HT1080 (cell line): ENCODE measurements at places on chromosomes 12 and 14.

DNA sequence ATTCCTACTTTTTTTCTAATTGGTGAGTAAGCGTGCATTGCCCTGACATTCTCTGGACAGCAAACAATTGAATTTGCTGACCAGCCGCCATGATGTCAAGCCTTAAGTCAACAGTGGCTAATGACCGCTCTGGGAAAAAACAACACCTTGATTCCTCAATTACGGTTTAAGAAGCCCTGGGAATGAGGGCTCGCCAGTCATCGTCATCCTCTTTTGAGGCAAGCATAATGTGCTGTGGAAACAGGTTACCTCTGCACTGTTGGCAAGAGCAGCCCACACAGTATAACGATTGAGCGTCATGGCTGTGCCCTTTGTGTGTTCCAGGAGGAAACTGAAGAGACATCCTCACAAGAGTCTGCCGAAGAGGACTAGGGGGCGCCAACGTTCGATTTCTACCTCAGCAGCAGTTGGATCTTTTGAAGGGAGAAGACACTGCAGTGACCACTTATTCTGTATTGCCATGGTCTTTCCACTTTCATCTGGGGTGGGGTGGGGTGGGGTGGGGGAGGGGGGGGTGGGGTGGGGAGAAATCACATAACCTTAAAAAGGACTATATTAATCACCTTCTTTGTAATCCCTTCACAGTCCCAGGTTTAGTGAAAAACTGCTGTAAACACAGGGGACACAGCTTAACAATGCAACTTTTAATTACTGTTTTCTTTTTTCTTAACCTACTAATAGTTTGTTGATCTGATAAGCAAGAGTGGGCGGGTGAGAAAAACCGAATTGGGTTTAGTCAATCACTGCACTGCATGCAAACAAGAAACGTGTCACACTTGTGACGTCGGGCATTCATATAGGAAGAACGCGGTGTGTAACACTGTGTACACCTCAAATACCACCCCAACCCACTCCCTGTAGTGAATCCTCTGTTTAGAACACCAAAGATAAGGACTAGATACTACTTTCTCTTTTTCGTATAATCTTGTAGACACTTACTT is 138.9 kb downstream of the HMGA2 start:
- no peak for DNase-seq

GRCh38 chr12:23099104-23099503 is 474.1 kb downstream of the ETNK1 start:
- DNase-seq: no peak

DNA sequence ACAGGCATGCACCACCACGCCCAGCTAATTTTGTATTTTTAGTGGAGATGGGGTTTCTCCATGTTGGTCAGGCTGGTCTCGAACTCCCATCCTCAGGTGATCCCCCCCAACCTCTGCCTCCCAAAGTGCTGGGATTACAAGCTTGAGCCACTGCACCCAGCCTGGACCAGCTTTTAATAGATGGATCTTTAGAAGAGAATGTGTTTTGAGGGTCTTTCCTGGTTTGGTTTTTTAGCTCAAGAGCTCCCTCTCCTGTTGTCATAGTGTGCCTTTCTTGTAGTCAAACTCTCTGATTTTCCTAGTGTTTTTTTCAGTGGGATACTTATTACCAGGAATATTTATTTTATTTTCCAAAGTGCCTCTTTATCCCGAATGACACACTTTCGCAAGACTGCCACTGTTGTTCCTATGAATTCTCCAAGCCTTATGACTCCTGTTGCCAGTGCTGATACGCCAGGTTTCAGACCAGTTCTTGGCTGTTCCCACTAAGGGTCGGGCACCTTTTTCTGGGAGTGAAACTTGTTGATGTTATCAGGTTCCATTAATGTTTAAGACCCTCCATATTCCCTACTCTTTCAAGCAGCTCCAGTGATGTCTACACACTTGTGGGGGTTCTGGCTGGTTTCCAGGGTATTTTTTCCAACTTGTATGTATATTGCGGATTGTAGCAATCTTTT is 31.5 kb upstream of the LIMA1 start:
- peak; percentile 55 for DNase-seq

- peak; percentile 12 for DNase-seq
These were observed 38.4 kb upstream of the CEP83 start for GRCh38 chr12:94498073-94498472.

DNA sequence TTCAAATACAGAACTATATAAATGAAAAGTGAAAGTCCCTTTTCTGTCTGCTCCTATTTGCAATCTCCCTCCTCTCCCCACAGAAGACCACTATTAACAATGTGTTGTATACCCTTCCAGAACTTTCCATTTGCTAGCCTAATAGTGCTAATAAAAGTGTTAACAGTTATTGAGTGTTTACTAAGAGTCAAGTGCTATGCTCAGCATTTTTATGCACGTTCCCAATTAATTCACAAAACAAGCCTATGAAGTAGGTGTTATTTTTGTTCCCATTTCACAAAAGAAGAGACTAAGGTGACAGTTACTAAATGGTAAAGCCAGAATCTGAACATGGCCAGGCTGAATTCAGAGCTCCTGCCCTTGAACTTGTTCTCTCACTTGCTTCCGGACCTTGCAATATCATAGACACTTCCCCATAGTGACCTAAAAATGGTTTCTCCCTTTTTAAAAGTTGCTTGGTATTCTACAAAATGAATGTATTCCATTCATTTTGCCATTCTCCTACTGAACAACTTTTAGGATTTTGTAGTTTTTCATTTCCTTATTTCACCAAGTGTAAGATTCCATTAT is 1.6 kb upstream of the PRKAB1 start:
- DNase-seq: no peak

DNA sequence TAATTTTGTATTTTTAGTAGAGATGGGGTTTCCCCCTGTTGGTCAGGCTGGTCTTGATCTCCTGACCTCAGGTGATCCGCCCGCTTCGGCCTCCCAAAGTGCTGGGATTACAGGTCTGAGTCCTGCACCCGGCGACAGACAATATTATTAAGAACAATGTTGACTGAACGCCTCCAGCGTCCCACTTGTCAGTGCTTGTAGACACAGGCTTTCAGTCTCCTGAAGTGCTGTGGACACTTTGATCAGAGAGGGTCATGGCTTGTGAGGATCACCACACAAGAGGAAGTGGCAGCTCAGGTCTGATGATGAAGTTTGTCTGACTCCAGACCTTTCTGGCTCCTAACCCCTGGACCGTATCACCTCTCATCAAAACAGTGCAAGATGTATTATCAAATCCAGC is 114.6 kb downstream of the CHST11 start:
- no peak for DNase-seq

DNA sequence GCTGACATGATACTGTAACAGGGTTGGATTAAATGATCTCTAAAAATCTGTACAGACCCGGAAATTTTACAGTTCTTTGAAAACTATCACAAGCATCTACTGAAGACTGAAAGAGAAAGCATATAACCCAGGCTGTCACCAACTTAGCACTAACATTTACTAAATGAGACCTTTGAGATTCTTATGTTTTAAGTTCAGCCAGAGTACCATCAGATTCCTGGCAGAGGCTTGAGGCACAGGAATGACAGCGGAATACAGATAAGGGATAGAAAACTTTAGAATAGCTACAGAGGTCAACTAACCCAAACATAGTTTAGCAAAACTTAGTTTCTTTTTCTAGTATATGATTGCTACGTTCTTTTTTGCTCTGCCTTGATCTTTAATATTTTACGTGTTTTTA is 91.6 kb upstream of the FERMT2 start:
- no peak for DNase-seq

DNA sequence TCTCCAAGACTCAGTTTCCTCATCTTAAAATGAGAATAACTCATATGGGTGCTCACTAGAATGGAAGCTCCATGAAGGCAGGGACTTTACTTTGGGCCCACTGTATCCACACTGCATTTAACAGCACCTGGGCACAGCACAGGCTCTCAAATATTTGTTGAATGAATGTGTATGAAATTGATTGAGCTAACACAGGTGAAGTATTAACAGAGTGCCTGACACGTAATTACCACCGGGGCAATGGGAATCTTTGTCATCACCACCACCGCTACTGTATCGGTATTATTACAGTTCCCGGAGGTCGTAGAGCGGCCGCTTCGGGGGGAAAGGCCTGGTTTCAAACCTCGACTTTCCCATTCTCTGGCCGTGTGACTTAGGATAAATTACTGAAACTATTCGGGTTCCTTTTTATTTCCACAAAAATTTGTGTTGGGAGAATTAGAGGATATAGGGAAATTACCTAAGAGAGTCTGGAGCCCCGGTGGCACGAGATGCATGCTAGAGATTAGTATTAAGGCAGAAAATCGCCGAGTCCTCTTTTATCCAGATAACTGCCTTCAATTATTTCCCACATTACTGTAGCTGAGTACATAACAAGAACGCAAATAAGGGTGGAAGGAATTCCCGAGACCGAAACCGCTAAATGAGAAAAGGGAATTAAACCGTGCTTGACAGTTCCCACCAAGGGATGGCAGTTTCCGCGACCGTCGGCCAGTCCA is 1.0 kb upstream of the RIC8B start:
- no peak for DNase-seq

DNA sequence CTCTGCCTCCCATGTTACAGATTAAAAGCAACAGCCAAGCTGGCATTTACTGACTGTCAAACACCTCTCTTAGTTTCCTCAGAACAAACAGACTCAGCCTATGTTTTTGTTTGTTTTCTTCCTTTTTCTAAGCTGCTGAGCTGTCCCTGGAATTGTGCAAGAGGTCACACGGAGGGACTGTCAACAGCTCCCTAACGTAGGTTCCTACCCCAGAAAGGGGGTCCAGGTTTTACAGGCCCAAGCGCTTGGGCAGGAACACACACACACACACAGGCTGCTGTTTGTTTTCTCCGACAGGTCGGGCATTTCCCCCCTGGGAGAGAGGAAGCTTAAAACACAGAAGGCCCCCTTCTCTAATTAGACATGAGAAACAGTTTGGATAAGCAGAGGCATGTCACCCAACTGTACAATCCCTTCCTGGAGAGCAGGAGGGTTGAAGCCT is 739.6 kb upstream of the TBX3 start:
- DNase-seq: no peak

- no peak for DNase-seq
These were observed 117.7 kb upstream of the GARIN2 start for GRCh38 chr14:67071506-67071905.

DNA sequence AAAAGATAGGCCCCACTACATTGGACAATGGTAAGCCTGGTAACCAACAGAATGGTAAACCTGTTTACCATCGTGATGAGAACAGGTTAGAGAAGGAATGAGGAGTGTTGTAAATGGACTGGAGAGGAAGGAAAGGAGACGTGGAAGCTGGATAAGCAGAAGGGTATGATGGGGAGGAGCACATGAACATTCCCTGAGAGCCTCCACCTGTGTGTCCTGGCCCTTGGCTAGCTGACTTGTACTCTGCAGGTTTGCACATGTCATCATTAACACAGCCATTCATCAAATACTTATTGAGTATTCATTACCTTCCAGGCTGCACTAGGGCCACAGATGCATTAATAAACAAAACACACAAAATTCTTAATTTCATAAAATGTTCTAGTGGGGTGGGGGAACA is 4.3 kb upstream of the IL26 start:
- DNase-seq: no peak

- no peak for DNase-seq
These were observed 44.1 kb upstream of the TMEM263 start for GRCh38 chr12:106911581-106911980.

DNA sequence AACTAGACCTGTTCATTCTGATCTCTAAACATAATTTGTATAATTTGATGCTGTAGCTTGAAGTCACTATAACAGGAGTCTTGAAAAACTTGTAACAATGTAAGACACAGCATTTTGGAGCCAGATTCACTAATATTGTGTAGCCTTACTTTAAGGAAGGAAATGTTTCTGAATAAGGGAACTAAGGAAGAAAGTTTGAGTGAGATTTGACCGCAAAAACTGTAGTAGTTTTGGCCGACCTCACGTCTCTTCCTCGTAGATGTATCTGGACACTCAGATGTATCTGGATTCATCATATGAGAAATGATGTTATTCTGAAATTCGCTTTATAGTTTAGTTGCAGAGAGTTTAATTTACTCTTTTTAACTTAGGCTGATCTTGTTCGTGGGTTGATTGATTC is 13.9 kb upstream of the DNAH10 start:
- no peak for DNase-seq

DNA sequence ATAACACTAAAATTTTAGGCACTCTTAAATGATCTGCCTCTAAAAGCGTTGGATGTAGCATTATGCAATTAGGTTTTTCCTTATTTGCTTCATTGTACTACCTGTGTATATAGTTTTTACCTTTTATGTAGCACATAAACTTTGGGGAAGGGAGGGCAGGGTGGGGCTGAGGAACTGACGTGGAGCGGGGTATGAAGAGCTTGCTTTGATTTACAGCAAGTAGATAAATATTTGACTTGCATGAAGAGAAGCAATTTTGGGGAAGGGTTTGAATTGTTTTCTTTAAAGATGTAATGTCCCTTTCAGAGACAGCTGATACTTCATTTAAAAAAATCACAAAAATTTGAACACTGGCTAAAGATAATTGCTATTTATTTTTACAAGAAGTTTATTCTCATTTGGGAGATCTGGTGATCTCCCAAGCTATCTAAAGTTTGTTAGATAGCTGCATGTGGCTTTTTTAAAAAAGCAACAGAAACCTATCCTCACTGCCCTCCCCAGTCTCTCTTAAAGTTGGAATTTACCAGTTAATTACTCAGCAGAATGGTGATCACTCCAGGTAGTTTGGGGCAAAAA is 4.1 kb downstream of the CDKN1B start:
- DNase-seq: peak; percentile 31

DNA sequence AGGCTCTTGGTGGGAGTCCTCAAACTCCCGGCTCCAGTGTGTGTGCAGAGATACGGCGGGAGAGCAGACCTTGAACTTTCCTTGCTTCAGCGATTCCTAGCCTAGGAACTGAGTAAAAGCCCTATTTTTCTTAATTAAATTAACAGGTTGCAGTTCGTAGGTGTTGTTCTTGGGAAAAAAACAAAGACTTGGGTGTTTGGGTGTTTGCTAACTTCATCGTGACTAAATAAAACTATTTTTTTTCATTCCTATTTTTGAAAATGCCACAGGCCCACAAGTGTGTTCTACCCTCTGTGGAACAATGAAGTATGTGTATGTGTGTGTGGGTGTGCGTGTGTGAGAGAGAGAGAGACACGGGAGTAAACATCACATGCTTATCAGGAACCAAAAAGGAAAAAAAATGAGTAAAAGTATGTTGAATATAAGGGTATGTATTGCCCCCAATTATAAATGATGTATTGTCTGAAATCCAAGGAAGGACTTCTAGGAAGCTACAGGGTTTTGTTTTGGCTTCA is 651 bp downstream of the TMEM117 start:
- DNase-seq: peak; percentile 10

DNA sequence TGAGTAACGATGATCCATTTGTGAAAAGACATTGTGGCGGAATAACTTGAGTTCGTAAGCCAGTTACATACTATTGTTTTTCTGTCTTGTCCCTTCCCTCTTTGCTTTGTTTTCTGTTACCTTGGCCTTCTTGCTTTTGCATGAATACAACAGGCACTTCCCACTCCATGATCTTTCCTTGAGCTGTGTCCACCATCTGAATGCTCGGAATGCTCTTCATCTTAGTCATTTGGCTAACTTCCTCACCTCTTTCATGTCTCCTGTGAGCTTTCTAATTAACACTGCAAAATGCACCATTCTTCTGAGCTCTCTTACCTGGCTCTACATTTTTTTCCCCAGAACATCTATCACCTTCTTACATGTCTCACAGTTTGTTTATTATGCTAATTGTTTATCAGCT is 10.0 kb downstream of the KNTC1 start:
- peak; percentile 37 for DNase-seq

- no peak for DNase-seq
These were observed 24.1 kb downstream of the OR6S1 start for GRCh38 chr14:20617138-20618003.
